ENCODE measurements at places on chromosomes 5 and 9. TPM values are rescaled to one million over a fixed set of nuclear protein-coding genes. Genes with fewer than 3 reads are reported as not detected.

DNA sequence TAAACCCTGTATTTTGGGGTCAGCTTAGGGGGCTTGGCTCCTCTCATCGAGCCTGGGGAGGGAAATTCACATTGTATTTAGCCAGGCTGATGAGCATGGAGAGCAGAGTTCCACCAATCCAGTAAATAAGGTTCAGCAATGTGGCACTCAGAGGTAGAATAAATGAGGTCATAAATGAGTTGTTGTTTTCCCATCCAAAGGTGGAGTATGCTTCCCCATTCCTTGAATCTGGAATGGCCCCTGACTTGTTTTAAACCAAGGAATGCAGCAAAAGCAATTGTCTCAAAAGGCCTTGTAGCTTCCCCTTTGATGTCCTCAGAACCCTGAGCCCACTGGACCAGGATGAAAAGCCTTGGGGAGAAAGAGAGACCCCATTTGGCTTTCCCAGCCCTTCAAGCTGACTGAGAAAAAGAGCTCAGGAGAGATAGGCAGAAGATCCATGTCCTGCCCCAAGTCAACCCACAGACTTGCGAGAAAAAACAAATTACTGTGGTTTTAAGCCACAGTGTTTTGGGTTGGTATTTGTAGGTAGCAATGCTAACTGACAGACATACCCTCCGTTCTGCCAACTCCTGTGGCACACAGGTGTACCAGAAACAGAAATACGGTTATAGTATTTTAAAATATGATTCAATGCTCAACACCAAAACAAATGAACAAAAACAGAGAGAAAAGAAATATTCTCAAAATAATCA is 566.0 kb upstream of the DMAC1 start:
- no peak for DNase-seq

DNA sequence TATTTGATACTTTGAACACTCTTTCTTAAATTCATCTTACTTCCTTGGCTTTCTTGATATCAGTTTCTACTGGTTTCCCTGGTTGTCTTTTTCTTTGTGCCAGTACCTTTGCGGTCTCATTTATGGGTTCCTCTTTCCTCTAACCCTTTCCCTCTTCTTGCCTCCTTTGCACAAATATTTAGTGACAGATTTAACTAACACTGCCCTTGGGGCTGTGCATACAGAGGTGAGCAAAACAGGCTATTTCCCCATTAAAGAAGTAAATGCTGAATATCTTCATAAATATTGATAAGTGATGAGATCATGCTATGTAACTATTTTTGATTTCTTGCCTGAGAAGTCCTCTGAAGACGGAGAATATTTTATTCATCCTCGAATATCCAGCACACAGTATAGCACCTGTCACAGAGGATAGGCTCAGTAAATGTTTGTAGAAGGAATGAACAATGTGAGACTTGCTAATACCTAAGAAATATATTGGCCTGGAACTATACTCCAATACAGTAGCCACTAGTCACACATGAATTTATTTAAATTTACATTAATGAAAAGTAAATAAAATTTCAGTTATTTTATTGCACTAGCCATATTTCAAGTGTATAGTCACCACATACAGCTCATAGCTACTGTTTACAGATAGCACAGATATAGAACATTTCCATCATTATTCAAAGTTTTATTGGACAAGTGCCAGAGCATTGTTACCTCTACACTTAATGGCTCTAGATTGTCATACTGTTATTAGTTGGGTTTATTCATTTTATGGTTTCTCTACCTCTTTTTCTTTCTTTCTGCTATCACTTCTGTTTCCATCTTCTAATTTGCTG is 90.4 kb downstream of the RIC1 start:
- DNase-seq: no peak

- no peak for DNase-seq
These were observed 13.5 kb downstream of the ISL1 start for GRCh38 chr5:51396797-51397196.

The CKMT2 gene
- 6.9 TPM for total RNA-seq

The SH3PXD2B gene
- total RNA-seq: 24.3 TPM

The FNBP1 gene
- total RNA-seq: 121 TPM

Measured in urinary bladder (tissue), 4 donors.